Stimulated activated CD4-positive, alpha-beta T cell treated with anti-CD3 and anti-CD28 coated beads, TNF-alpha, amount 100 ng/mL, for 1 hour (primary cell): ENCODE measurements at places on chromosomes 1 and 21.

DNA sequence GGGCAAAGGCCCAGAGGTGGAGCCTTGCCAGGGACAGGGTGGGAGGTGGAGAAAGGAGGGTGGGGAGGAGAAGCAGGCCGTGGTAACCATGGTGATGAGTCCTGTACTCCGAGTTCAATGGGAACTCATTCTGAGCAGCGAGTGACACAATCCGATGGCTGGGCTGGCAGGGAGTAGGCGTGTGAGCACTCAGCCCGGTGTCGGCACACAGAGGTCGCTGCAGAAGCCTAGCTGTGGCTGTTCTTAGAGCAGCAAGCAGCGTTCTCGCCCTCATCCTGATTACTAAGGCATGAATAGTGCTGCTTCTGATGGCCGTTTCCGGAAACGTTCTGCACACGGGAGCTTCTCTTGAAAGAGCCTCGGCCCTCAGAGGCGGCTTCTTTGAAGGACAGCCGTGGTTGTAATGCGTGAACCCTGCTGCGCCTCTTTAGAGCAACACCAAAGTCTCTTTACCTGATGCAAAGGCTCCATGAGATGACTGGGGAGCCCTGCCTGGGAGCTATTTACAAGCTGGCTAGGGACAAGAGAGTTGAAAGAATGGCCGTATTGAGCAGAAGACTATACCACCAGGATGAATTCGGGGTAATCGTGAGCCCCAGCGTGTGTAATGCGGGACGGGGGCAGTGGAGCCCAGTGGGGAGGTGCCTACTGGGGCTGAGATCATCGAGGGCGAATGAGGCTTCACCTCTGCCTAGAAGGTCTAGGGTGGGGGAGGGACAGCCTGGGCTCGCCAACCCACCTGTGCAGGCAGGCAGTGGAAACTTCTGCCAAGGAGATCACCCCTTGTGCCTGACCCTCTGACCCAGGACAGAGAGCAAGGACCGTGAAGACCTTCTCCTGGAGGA, 72.8 kb upstream of the PAX7 start:
- DNase-seq: no peak

DNA sequence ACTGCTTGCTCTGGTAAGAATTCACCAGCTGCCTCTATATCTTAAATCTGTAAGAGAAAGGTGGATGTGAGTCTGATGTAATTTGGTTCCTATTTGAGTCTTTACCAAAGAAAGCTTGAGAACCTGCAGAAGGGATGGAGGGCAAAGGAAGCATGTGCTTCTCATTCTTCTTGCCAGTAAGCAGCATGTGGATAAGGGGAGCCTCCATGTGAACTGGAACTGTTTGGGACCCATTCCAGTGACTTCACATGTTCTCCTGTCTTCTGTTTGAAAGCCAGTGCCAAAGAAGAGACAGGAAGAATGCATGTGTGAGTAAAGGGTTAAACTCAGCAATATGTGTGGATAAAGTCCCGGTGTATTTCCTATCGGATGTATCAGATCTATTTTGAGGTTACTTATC, 119.6 kb upstream of the ADGRL2 start:
- DNase-seq: no peak

DNA sequence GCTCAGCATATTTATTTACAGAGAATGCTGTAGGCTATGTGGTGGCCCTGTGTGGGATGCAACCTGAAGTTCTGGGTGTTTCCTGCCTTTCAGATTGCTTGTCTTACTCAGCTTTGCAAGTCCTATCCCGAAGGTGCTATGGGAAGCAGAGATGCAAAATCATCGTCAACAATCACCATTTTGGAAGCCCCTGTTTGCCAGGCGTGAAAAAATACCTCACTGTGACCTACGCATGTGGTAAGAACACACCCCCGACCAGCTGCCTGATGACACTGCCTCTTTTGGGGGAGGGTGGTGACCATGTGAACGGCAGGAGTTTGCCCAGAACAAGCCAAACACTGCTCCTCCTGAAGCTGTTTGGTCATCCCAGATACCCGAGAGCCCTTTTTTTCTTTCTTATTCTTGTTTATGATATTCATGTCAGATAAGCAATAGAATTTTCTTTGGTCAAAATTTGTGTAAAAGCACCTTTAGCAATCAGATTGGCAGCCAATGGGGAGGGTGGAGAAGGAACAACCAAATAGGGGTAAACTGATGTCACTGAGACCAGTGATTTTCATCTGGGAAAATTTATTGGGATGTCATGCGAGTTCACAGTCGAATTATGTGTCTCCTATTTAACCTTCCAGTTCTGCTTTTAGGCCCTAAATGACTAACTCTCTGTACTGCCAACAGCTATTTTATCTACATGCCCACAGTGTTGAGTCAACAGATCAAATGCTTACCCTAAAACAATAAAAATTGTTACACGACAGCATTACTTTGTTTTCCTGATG, 82.6 kb downstream of the EVA1C start:
- no peak for DNase-seq

DNA sequence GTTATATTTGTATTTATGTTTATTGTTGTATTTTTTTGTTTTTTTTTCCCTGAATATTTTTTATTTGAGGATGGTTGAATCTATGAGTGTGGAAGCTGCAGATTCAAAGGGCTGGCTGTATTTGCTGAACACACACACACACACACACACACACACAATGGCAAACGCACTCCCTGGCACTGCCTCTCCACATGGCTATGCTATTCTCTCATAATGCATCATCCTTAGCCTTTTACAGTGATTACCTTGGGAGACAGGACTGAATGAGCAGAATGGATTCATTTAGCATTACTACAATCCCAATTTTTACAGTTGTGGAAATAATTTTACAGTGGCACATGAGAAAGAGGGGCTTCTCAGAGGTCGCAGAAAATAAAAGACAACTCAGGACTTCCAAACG, 390.1 kb downstream of the PCP4 start:
- no peak for DNase-seq

- DNase-seq: no peak
These were observed 36.6 kb upstream of the PADI1 start for GRCh38 chr1:17168091-17168876.

GRCh38 chr1:244735404-244735803, 82.5 kb downstream of the DESI2 start:
- no peak for DNase-seq

- DNase-seq: no peak
These were observed 6.5 kb downstream of the PYCR2 start for GRCh38 chr1:225917536-225917935.

- no peak for DNase-seq
These were observed 118.5 kb downstream of the MATN1 start for GRCh38 chr1:30604801-30605440.

DNA sequence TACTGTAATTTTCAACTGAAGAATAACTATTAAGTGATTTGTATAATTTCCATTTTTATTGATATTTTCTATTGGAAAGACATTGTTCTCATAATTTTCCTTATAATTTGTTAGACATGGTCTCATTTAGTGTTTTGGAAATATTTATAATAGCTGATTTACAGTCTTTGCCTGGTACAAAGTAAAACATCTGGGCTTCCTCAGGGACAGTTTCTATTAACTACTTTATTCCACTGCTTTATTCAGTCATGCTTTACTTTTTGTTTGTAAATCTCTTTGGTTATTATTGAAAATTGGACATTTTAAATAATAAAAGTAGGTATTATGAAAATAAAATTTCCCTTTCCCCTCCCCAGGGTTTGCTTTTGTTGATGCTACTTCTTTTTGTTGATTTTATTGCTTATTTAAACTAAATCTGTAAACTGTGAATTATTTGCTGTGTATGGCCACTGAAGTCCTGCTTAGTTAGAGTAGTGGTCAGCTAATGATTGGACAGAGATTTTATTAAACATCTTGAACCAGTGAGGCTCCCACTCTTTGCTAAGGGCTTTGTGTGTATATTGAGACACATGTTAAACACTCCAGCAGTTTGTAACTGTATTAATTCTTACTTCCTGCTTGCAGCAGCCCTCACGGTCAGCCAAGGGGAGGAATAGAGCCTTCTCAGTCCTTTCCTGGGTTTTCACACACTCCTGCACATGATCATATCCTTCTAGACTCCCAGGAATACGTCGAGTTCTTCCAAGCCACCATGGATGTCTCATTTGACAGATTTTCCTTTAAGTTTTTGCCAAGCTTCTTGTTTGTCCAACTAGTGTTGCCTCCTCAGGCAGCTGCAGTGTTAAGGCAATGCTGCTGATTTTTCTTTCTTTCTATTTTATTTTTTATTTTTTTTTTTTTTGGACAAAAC, 994.6 kb upstream of the PRMT6 start:
- DNase-seq: no peak

- no peak for DNase-seq
These were observed 30.6 kb upstream of the KCNE2 start for GRCh38 chr21:34333121-34333739.

GRCh38 chr1:225987491-225988316, 11.4 kb downstream of the SDE2 start:
- no peak for DNase-seq

DNA sequence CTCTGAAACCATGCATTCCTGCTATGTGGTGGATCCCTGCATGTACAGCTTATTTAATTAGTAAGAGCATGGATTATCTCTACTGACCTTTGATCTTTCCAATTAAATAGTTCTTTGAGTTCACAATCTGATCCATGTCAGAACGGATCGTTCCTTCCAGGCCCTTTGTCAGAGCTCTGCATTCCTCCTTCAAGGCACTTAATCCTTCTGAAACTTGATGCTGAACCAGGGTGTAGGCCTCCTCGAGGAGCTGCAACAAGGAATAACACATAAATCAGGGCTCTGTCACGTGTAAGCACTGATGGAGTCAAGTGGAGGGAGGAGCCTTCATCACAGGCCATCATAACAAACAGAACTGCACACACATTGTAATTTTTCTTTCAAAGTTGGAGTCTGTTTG, 68.4 kb upstream of the EDEM3 start:
- no peak for DNase-seq

- no peak for DNase-seq
These were observed 25.9 kb downstream of the IGFN1 start for GRCh38 chr1:201216395-201217085.

DNA sequence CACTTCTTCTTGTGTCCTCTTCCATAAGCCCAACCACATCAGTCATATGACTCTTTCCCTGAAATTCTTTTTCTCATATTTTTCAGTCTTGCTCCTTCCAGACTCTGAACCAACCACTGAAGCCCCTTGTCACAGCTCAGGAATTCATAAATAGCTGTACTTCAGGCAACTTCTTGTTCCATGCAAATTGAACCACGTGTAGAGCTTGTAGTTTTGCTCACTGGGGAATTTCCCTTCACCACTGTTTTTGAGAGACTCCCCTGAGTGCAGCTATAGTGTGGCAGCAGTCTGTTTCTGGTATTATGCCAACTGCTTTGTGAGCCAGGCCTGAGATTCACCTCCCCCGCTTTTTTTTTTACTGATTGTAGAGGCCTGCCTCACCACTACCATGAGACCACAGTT, 150.3 kb upstream of the SPAG17 start:
- no peak for DNase-seq

GRCh38 chr1:169529068-169529642, 43.4 kb upstream of the SLC19A2 start:
- DNase-seq: no peak

DNA sequence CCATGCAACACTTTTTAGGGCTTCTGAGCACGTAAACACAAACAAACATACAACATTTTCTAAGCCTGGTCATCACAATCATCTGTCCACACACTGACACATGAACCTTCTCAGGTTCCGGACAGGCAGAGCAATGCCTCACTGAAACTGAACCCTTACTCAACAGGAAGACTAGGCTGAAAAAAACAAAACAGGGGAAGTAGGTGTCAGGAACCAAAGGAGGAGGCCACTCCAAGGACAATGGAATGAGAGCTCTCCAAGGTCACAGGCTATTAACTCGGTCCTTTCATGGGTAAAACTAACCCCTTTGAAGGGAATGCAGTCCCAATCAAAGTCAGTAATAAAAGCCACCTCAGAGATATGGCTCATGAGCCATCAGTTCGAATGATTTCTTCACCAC, 76.6 kb downstream of the FAM78B start:
- no peak for DNase-seq

- DNase-seq: no peak
These were observed 38.8 kb downstream of the C1orf21 start for GRCh38 chr1:184425449-184426277.

- DNase-seq: no peak
These were observed 3.9 kb upstream of the P3R3URF start for GRCh38 chr1:46180082-46180616.

- DNase-seq: peak; percentile 75
These were observed at the start of gene AGO3 for GRCh38 chr1:35930593-35931445. Gene AGO3, plus strand, starts transcription at chr1:35931105. Its CDS starts 322 bp downstream, at chr1:35931427.

DNA sequence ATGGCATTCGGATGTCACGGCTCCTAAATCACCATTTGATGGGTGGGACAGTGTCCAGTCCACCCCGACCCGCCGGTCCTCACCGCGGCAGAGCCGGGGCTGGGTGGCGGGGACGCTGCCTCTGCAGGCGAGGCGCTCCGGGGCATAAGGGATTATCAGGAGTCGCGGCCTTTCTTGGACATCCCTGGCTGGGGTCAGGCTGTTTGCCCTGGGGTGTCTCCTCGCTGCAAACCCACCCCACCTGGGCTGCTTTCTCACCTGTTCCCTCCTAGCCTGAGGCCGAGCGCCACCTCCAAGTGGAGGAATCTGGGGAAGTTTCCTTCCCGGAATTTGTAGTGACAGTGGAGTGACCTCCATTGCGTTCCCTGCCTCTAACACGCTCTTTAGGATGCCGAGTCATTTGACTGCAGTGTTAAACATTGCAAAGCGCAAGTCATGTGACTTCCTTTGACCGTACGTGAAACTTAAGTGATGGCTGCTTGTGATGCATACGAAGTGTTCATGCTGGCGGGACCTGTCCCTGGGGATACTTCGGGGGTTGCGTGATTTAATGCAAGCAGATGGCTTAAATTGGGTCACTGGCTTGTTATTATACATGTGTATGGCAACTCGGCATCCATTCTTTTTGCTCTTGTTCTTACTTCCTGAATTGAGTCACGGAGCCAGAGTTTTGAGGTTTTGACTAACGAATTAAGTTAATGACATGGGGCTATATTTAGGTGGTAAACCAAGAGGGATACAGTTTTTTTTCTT, 536 bp downstream of the LGALS8 start:
- DNase-seq: peak; percentile 19

- no peak for DNase-seq
These were observed 51.9 kb downstream of the PHC2 start for GRCh38 chr1:33378976-33379375.

- DNase-seq: no peak
These were observed 99.5 kb upstream of the DUSP10 start for GRCh38 chr1:221841251-221841982.

DNA sequence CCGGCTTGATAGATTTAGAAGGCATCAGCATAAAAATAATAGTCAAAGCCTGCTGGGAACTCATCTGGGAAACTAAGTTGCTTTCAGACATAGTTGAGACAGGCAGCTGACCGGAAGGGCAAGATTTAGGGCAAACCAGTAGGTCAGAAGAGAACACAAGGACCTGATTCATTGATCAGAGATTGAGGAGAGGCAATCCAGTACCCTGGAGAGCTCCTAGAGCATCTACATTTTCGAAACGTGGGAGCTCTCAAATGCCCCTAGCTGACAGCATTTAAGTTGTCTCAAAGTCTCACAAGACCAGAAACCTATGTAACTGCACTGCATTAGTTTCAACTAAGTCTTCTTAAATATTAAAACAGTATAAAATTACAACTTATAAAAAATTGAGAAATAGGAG, 22.9 kb upstream of the MTF2 start:
- DNase-seq: no peak
